Fibroblast of pulmonary artery (primary cell): ENCODE measurements at places on chromosomes 5 and 9.

- DNase-seq = peak; percentile 95
Observed at GRCh38 chr9:122464633-122465567, 12.8 kb downstream of the OR1J1 start.

DNA sequence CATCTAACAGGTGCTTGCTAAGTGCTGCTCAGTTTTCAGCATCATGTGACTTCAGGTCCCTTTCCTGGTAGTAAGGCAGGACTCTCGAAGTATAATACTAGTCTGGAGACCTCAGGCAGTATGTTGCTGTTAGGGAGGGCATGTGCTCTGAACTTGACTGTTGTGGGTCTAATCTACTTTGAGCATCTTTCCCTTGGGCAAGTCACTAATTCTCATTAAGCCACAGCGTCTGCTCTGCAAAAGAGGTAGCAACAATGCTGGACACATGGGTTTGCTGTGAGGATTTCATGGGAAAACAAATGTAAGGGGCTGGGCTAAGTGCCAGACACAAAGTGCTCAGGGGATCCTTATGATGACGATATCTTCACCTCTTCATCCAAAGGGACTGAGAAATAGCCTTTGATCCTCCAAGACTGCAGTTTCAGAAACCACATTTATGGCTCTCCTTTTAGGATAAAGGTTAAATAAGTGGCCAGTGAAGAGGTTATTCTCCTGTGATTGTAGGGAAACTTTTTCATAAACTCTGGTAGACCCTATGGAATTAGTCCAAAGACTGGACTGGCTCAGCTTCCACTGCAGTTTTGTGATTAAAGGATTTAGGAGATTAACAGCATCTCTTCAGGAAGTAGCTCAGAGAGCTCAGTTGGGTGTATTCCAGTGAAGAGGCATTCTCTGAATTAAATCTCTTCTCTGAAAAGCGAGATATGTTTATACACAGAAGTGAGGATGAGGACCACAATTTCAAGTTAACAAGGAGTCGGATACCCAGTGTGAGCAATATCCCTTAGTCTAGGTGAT is 216.6 kb downstream of the SGCD start:
- DNase-seq = no peak

DNA sequence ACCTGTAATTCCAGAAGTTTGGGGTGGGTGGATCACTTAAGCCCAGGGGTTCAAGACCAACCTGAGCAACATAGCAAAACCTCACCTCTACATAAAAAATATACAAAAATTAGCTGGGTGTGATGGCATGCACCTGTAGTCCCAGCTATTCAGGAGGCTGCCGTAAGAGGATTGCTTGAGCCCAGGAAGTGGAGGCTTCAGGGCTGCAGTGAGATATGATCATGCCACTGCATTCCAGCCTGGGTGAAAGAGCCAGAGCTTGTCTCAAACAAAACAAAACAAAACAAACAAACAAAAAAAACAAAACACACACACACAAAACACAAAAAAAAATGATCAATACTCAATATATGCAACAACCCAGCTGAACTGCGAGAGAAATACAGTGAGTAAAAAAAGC is 29.5 kb upstream of the TRIM14 start:
- no peak for DNase-seq

- DNase-seq = peak; percentile 56
Observed at GRCh38 chr5:139150367-139150999, 47.7 kb downstream of the SIL1 start.

GRCh38 chr5:74934949-74935751 is 69.0 kb upstream of the FAM169A start:
- DNase-seq = peak; percentile 36

GRCh38 chr9:91004992-91005391 is 203.4 kb downstream of the SYK start:
- DNase-seq = no peak

DNA sequence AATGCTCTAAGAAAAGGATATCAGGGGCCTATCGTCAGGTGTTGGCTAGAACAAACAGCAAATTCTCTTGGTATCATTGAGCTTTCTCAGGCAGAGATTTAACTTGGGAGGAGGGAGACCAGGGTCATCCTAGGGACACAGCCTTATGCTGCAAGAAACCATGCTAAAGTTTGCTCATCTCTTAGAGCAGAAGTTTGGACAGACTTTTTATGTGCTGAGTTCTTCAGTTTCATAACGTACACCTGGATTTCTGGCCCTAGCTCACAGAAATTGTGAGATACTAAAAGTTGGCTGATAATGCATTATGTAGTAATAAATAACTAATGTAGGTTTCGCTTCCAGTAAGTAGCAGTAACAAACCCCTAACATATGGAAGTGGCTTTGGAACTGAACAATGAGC is 1359.8 kb upstream of the CDH9 start:
- no peak for DNase-seq

- DNase-seq = no peak
Observed at GRCh38 chr9:38057416-38058195, 11.4 kb downstream of the SHB start.

DNA sequence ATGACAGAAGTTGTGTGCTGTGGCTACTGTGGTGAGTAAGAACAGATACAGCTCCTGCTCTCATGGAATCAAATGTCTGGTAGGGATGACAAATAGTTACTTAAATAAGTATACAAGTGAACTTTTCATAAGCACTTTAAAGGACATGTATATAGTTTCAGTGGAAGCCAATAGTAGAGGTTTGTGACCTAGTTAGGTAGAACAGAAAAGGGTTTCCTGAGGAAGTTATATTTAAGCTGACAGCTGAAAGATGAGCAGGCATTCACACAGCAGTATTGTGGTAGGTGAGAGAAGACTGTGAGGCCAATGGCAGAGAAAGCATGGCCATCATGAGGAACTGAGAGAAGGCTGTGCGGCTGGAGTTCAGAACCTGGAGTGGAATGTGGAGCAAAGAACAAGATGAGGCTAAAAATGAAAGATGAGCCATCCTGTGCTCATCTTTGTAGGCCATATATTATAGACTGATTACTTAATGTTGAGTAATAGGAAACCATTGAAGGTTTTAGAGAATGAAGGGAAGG is 15.4 kb downstream of the FAM174A start:
- DNase-seq = no peak

DNA sequence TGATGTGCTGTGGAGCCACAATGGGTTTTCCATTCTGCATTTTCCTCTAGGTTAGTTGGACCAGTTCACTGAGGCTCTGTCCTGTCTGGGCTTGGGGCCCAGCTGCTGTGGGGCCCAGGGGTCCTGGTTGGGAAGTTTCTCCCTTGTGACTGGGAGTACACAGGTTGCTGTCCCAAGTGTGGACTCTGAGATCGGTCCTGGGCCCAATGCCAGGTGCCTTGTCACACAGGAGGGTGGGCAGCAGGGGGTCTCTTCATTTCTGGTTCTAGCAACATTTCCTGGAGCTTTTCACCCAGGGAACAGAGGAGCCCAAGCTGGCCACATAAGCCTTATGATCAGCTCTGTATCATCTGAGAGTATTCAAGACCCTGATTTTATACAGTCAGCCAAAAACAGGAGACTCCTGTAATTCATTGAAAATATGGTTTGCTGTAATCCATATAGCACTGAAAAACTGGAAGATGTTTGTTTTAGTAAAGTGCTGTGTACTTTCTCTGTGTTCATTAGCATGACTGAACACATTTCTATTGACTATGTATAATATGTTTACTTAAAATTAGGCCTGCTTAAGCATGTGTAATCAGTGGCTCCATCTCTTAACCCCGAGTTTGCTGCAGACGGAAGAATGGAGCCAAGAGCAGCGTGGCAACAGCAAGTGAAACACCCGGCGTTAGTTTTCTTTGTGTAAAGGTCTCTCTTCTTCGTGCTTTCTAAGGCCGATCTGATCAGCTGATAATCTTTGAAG is 62.5 kb downstream of the MVB12B start:
- DNase-seq = no peak

- peak; percentile 36 for DNase-seq
Observed at GRCh38 chr9:82490019-82490499, 501.5 kb downstream of the SPATA31D1 start.

- no peak for DNase-seq
Observed at GRCh38 chr5:610744-611730, 1.1 kb upstream of the CEP72 start.

DNA sequence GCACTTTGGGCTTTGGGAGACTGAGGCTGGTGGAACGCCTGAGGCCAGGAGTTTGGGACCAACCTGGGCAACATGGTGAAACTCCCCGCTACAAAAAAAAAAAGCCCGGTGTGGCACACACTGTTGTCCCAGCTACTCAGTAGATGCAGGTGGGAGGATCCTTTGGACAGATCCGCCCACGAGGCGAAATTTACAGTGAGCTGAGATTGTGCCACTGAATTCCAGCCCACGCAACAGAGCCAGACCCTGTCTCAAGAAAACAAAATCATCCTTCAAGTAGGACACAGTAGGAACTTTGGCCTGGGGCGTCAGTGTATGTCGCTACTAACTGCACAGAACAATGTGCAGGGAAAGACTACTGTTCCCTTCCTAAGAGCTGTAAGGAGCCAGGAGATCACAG is 4.8 kb downstream of the RPS14 start:
- DNase-seq = no peak
